ENCODE measurements at places on chromosomes 1 and 21.
A peak's percentile ranks its signal among the peaks of the same experiment; 100 is the strongest.

- ATAC-seq: peak; percentile 97
Measured at GRCh38 chr21:25171438-25171837, 435.8 kb downstream of the MRPL39 start.

DNA sequence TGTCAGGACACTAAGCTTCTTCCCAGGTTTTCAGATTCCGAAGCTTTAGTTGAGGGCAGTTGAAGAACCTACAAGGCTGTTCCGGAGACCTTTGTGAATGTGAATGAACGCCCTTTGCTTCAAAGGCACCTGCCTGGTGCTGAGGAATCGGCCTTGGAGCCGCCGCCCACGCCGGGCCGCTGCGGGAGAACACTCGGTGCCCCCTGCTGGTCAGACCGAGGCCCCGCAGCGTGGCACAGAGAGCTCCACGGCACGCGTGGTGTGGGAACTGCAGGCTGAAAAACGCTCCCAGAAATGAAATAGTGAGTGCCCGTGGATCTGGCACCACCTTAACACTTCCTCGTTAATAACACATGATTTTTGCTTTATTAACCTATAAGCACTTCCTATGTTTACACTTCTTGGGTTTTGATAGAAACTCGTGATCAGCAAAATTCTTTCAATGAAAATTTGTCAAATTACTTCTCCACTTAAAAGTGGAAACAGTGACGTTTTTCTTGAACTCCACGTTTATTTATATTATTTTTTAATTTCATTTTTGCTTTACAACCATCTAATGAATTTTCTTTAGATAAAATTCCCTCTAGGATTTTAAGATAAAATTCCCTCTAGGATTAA lies 460.6 kb downstream of the DSCAM start:
- peak; percentile 86 for ATAC-seq

GRCh38 chr1:203891950-203892349 lies 30.6 kb downstream of the SNRPE start:
- no peak for ATAC-seq

DNA sequence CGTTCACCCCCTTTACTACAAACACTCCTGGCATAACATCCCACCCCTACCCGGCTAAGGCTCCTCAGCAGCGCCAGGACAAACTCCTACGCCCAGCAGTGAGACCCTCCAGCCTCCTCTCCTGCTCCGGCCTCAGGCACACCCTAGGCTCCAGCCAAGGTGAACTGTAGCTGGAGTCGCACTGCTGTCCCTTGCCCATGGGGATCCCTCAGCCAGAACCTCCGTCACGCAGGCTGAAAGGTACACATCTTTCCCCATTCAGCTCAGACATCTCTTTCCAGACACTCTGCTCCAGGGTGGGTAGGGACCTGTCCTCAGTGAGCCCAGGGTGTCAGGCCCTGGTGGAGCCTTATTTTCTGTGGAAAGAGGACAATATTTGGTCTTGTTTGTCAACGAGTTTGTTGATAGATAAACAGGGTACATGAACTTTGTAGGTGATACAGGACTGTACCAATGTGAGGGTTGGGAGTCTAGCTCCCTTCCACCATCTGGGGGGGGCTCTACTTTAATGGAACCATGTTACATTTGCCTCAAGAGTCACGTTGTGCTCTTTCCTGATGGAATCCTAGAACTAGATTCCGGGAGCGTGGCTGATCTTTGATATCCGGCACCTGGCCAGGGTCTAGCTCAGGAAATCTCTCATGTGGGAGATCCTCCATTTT lies 56.5 kb upstream of the SSBP3 start:
- no peak for ATAC-seq

GRCh38 chr1:82398357-82398756 lies 597.6 kb downstream of the ADGRL2 start:
- no peak for ATAC-seq

DNA sequence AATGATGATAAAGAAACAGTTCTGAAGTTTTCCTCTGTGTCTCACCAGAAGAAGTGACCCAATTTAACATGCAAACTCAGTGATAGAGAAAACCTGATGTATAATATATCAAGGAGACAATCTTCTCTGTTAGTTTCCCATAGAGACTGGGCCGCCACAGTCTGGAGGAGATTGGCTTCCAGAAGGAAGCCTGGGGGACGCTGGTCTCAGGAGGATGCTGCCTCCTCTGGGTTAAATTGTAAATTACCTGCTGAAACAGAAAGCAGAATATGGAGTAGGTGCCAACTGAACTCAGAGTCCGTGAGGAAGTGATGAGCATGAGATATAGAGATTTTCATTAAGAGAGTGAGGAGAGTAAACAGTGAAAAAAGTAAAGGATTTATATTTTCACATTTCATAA lies 15.8 kb downstream of the OR14I1 start:
- peak; percentile 60 for ATAC-seq

DNA sequence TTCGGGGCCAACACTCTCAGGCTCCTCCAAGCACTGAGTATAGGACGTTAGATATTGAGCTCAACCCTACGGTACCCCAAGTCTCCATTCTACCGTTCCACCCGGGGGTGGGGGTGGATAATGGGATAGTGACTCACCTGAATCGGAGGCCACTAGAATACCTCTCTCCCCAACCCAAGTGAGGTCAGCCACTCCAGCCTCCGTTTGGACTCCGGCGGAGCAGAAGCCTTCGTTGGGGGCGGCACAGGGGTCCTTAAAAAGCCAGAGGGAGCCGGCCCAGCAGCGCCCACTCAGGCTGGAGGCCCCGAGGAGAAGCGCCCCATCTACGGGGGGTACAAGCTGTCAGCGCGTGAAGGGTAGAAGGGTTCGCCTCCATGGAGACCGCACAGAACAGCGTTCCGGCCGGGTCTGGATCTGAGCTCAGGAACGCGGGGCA lies 556 bp downstream of the WDR77 start:
- ATAC-seq: no peak

- ATAC-seq: no peak
Measured at GRCh38 chr1:225509770-225510169, 81.9 kb upstream of the LBR start.

DNA sequence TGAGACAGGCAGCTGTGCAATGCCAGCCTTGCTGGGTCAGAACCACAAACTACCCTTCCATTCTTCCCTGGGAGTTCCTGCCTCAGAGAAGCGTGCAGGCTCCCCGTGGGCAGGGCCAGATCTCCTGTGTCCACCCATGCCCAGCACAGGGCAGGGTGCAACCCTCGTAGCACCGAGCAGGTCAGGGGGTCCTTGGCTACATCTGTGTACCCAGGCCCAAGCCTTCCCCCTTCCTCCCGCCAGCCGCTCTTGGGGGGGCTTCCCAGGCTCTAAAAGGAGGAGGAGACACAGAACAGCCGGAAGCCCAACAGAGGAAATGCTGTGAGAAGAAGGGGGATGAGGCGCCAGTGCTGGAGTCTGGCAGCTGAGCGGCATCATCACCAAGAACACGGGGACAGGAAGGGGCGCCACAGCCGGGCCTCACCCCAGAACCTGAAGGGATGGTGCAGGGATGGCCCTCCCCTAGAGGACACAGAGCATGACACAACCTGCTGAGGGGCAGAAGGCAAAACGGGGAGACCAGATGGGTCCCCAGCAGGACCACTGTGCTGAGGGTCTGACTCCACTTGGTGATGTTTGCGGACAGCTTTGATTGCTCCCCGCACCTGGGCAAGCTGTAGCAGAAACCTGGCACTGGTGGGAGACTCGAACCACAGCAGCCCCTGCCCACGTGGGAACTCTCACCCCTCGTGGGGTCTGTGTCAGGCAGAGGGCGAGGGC lies 233.2 kb downstream of the NPHP4 start:
- no peak for ATAC-seq

- ATAC-seq: no peak
Measured at GRCh38 chr1:68119445-68119844, 69.0 kb upstream of the DIRAS3 start.

- ATAC-seq: no peak
Measured at GRCh38 chr1:34354367-34354766, 177.7 kb downstream of the C1orf94 start.

DNA sequence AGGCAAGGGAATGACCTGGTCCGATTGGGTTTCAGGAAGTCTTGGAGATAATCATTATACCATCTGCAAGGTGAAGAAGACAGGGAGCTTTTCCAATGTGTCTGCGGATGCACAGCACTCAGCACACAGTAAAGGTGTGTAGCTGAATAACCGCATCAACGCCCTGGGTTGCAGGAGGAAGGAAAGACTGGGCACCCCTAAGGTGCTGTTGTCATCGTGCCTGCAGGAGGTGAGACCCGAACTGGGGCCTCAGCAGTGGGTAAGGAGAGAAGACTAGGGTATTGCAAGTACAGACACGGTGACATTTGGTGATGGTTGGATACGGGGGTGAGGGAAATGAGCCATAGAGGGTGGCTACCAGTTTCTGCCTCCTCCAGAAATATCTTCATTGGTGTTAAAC lies 1.1 kb upstream of the TRIM62 start:
- no peak for ATAC-seq

DNA sequence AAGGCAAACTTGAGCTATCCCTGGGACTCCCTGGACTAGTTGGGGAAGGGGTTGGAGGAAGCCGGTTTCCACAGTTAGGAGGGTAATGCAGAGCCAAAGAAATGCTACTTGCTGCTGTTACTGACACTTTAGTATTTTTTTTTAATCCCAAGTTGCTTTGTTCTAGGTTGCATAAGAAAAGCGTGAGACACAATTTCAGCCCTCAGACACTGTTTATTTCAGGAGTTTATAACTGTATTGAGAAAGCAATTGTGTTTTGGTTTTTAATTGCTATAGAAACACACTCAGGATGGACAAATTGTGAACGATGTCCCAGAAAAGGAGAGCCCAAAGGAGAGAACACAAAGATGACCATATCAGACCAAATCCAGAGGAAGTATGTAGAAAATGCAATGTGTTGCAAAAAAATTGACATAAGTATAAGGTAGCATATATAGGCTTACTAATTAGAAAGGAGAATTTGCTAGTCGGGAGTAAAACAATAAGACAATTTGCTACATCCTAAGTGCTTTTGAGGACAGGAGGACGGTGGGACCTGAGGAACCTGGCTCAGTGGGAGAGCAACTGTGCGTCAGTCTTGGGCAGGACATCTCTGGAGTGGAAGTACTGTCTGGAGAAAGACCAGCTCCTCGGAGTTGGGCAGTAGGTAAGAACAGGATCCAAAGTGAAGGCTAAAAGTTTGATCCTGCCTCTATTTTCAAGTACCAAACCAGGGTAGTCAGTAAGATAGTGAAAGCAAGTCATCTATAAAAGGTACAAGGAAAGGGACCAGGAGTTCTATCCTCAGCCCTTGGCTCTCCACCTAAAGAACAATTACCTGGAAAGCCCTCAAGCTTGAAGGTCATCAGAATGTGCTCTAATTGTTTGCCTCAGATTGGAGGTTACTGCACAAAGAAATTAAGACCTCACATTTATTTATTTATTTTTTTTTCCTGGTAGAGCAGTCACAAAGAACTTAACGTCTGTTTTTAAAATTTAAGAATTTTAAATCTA lies 39.9 kb downstream of the DIPK1A start:
- ATAC-seq: no peak

DNA sequence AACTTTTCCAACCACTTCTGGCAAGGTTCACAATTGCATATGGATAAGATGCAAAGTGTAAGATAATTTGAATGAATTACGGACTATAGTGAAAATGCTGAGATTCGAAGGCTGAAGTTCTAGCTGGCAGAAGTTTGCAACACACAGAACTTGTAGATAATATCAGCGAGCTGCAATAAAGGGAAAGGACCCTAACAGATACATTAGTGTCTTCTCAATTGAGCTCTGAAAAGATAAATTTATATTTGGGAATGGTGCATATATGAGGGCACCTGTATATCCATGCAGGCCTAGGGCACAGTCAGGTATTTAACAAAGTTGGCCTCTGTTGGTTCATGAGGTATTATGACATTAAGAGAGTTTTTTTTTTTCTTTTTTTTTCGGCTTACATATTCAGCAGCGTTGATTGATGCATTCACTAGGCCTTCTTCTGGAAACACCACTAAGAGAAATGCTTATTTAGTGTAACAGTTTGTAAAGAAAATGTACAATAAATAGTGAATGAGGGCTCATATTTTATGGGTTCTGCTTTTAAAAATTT lies 2.2 kb downstream of the NFIA start:
- no peak for ATAC-seq

- ATAC-seq: no peak
Measured at GRCh38 chr1:5351366-5351765, 640.9 kb downstream of the NPHP4 start.

DNA sequence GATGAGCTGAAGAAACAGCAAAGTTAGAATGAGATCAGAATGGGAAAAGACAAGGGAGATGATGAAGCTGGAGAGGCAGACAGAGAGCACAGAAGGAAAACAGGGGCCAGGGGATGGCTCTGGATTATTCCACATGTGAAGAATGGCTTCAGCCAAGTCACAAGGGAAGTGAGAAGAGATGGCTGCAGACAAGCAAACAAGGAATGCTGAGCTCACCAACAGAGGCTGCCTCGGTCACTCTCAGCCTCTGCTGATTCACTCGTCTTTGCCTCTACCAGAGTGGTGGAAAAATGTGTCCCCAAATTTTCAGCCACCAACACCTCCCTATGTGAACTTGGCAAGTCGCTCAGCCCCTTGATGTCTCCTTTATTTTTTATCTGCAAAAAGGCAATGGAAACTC lies 46.7 kb downstream of the TRABD2B start:
- no peak for ATAC-seq

- ATAC-seq: no peak
Measured at GRCh38 chr21:15520811-15521643, 208.8 kb upstream of the USP25 start.

DNA sequence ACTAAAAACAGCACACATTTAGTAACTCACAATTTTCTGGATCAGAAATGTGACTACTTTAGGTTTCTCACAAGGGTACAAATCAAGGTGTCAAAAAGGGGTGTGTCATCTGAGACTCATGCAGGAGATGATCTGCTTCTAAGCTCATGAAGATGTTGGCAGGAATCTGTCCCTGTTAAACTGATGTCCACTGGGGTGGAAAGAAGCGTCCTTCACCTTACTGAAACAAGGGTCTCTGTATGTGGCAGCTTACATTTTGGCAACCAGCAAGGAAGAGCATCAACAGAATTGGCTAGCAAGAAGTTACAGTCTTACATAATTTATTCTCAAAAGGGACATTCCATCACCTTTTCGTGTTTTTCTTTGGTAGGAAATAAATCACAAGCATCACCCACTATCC lies 1223.8 kb downstream of the AMY1C start:
- ATAC-seq: no peak

DNA sequence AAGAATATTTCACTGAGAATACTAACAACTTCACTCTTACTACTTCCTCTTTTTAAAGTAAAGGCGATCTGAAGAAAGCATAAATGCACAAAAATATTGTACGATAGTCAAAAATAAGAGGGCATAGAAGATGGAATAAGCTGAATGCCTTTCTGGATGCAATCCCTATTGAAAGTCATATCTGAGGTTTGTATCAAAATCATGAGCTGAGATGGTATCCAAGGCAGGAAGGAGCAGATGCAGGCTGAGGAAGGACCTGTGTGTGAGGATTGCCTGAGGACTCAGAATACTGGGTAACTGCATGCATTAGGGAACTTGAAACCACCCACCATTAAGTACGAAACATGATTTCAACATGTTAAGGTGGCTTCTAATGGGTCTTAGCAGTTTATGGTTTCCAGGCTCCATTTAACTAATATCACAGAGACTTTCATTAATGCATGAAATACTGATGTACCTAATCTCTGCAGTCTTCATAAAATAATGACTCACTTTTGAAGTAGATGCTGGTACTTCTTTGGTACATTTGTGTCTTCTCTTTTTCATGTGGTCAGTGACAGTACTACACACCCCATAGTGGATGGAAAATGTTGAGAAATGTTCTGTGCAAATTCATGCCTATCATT lies 29.6 kb upstream of the RGS1 start:
- ATAC-seq: peak; percentile 67

GRCh38 chr1:209041927-209042326 lies 541.6 kb upstream of the CAMK1G start:
- no peak for ATAC-seq
